Liver (tissue), 10 donors: ENCODE measurements at places on chromosomes 5 and 9. TPM values are rescaled to one million over a fixed set of nuclear protein-coding genes. Genes with fewer than 3 reads are reported as not detected.

HRCT1 gene
- total RNA-seq, result 0.09 TPM

LHX2 gene
- total RNA-seq, result 2.0 TPM

PLCXD3 gene
- total RNA-seq, result 2.4 TPM

PCDHB3 gene
- total RNA-seq, result 0.08 TPM

OGN gene
- 4.0 TPM for total RNA-seq

MATR3 gene
- 92.5 TPM for total RNA-seq

CCL27 gene
- total RNA-seq, result not detected

ABITRAM gene
- 5.2 TPM for total RNA-seq

C1QTNF3 gene
- total RNA-seq, result 3.1 TPM

DNA sequence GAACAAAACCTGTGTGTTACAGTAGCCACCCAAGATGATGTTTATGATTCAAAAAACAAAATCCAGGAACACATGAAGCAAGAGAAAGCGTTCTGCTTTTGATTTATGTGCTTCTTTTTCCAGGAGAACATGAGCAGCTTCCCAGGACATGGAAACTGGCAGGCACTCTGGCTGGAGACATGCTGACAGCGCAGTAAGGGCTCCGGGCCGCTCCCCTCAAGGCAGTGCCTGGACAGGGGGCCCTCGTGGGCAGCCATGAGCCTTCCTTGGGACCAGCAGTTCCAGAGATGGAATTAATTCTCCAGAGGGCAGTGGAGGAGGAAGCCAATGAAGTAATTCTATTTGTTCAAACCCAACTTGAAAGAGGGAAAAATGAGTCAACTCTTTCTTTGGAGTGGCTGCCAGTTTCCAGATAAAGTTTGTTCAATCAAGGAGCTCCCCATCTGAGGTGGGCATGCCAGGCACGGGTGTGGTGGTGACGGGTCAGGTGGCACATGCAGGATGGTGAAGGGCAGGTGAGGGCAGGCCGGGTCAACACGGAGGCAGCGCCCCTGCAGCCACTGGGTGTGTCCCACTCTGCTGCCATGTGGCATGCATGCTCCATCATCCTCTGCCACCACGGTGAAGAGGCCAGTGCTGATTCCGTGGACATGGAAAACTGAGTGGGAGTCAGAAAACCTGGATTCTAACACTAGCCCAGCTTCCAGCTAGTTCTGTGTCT is 83.8 kb downstream of the OTULIN start:
- no peak overlapping the region for H3K27ac ChIP-seq
- H3K4me3 ChIP-seq, result no peak overlapping the region
- H3K27me3 ChIP-seq, result no peaks in the 10 kb centered on the region
- no peak for DNase-seq
- no peaks in the 10 kb centered on the region for H3K4me1 ChIP-seq
- peaks cover 44% of the 10 kb centered on the region for H3K36me3 ChIP-seq

- H3K27ac ChIP-seq, result peak overlapping the region; percentile 40
- H3K4me1 ChIP-seq, result peaks cover 23% of the 10 kb centered on the region
- DNase-seq, result no peak
Observed at GRCh38 chr5:132481596-132482211, 8.9 kb downstream of the IRF1 start.

DNA sequence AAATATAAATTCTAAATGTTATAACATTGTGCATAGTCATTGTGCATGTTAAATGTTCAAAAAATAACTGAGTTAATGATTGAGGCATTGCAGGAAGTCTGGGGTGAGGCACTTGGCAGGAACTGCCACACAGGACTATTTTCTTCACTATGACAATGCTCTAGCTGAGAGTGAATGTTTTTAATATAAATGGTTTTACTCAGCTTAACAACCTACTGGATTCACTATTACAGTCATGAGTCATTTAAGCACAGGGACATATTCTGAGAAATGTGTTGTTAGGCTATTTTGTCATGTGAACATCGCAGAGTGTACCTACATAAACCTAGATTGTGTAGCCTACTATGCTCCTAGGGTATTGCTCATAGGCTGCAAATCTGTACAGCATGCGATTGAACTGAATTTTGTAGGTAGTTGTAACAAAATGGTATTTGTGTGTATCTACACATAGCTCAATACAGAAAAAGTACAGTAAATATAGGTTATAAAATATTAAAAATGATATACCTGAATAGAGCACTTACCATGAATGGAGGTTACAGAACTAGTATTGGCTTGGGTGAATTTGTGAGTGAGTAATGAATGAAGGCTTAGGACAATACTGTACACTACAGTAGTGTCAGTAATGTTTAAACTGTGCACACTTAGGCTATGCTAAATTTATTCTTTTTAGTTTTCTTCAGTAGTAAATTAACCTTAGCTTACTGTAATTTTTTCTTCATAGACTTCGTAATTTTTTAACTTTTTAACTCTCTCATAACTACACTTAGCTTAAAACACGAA is 346.1 kb upstream of the PTGER4 start:
- DNase-seq, result no peak
- H3K4me3 ChIP-seq, result no peak overlapping the region
- H3K27ac ChIP-seq, result no peak overlapping the region
- H3K4me1 ChIP-seq, result no peaks in the 10 kb centered on the region
- H3K36me3 ChIP-seq, result no peaks in the 10 kb centered on the region
- no peaks in the 10 kb centered on the region for H3K27me3 ChIP-seq

DNA sequence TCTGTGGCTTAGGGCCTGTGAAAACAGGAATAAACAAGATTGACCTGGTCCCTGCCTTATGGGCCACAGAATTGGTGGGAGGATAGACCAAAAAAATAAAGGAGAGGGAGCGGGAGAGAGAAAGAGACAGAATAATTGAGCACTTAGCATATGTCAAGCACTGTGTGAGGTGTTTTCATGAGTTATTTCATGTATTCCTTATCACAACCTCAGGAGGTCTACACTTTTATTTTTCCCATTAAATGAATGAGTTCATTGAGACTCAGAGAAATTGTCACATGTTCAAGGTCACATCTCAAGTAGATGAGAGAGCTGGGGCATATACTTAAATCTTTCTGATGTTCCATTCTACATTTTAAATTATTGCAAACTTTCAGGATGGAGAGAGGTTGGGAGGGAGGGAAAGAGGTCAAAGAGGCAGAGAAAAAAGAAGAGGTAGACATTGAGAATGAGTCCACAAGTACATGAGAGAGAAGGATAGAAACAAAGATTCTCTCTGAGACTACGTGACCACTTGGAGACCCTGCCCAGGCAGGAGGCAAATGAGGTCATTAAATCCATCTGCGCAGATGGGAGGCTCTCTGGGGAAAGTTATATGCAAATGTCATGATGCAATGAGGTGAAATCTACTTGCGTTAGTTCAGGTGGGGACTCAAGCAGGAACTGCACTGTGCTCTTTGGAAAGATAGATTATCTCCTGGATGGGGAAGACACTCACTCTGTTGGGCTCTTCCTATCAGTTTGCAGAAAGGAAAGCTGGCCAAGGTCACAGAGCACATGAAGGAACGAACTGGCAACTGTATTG is 241.5 kb downstream of the PAPPA start:
- no peaks in the 10 kb centered on the region for H3K4me1 ChIP-seq
- no peak overlapping the region for H3K27ac ChIP-seq
- no peaks in the 10 kb centered on the region for H3K27me3 ChIP-seq
- H3K36me3 ChIP-seq, result no peaks in the 10 kb centered on the region
- no peak overlapping the region for H3K4me3 ChIP-seq
- no peak for DNase-seq

DNA sequence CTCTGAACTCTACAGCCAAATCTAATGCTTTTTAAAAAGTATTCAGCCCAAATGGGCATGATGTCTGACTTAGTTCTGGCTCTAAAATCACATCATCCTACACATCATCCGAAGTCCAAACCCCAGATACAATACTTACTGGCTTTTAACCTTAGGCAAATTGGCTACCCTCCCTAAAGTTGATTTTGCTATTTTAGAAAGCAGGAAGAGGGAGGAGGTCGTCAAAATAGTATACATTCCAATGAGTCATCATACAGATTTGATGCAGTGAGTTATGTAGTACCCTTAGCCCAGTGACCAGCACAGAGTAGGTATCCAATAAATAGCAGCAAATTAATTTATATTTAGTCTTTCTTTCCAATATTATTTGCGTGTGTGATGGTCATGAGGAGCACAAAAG is 582.0 kb upstream of the TUSC1 start:
- no peak overlapping the region for H3K27ac ChIP-seq
- no peaks in the 10 kb centered on the region for H3K27me3 ChIP-seq
- DNase-seq, result no peak

- H3K36me3 ChIP-seq, result no peaks in the 10 kb centered on the region
- H3K27ac ChIP-seq, result no peak overlapping the region
- H3K4me3 ChIP-seq, result no peak overlapping the region
- no peak for DNase-seq
- no peaks in the 10 kb centered on the region for H3K27me3 ChIP-seq
Observed at GRCh38 chr9:134802216-134802795, 78.3 kb upstream of the FCN2 start.

DNA sequence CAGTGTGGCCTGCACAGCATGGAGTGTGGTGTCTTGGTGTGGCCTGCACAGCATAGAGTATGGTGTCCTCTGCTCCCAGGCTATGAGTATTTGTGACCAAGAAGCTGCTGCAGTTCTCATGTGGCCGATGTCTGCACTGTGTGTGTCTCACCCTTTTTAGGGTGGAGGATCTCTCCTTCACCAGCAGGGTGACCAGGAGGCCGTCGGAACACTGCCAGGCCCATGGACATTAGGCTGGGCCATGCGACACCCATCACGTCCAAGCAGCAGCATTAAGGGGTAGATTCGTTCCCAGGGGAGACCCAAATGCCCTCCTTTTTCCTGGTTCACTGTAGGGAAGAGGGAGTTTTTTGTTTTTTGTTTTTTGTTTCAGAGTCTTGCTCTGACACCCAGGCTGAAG is 115.3 kb upstream of the SPIN1 start:
- no peak for DNase-seq
- H3K36me3 ChIP-seq, result no peaks in the 10 kb centered on the region
- no peak overlapping the region for H3K4me3 ChIP-seq

GRCh38 chr5:77845324-77845646 is 69.1 kb upstream of the TBCA start:
- H3K27me3 ChIP-seq, result no peaks in the 10 kb centered on the region
- H3K4me1 ChIP-seq, result no peaks in the 10 kb centered on the region

GRCh38 chr5:6703806-6704205 is 9.4 kb upstream of the TENT4A start:
- H3K4me1 ChIP-seq, result no peaks in the 10 kb centered on the region
- no peak overlapping the region for H3K4me3 ChIP-seq
- H3K27ac ChIP-seq, result no peak overlapping the region
- no peaks in the 10 kb centered on the region for H3K36me3 ChIP-seq
- no peak for DNase-seq
- no peaks in the 10 kb centered on the region for H3K27me3 ChIP-seq

DNA sequence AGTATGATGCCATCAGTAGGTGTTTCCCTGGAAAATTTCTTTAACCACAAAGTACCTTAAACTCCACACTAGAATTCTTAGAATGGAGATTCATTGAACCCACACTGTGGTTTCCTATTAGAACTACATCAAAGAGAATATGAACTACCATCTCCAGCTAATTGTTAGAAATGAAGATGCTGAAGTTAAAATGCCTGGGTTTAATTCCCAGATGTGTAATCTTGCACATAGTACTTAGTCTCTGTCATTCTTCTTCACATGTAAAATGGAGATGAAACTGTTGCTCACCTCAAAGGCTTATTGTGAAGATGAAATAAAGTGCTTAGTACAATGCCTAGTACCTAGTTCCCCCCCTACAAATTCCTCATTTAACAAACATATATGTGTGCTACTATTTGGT is 303.3 kb upstream of the CCNG1 start:
- H3K36me3 ChIP-seq, result no peaks in the 10 kb centered on the region
- no peak overlapping the region for H3K27ac ChIP-seq
- DNase-seq, result no peak
- H3K4me1 ChIP-seq, result no peaks in the 10 kb centered on the region
- H3K27me3 ChIP-seq, result no peaks in the 10 kb centered on the region
- no peak overlapping the region for H3K4me3 ChIP-seq

DNA sequence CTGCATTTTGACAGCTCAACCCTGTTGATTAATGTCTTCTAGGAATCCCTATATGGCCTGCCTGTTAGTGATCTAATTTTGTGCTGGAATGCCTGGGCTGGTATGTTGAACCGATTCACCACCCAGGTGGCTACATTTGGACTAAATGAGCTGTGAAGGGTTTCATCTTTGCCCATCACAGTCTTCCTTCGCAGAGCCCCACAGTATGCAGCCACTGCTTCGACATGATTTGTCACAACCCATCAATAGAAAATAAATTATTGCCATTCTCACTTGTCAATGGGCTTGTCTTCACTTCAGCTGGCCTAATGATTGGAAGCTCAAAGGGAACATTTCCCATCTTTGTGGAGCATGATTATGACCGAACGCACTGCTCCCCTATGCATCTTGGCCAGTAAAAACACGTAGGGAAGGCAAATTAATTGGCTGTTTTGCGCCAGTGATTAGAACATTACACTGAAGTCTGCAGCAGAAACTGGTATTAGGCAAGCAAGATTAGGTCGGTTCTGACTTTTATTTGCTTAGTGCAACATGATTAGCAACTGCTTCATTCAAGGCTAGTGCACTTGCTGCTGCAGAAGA is 408.5 kb downstream of the KIAA0825 start:
- H3K27ac ChIP-seq, result no peak overlapping the region
- H3K36me3 ChIP-seq, result no peaks in the 10 kb centered on the region
- H3K4me3 ChIP-seq, result no peak overlapping the region
- H3K27me3 ChIP-seq, result no peaks in the 10 kb centered on the region

DNA sequence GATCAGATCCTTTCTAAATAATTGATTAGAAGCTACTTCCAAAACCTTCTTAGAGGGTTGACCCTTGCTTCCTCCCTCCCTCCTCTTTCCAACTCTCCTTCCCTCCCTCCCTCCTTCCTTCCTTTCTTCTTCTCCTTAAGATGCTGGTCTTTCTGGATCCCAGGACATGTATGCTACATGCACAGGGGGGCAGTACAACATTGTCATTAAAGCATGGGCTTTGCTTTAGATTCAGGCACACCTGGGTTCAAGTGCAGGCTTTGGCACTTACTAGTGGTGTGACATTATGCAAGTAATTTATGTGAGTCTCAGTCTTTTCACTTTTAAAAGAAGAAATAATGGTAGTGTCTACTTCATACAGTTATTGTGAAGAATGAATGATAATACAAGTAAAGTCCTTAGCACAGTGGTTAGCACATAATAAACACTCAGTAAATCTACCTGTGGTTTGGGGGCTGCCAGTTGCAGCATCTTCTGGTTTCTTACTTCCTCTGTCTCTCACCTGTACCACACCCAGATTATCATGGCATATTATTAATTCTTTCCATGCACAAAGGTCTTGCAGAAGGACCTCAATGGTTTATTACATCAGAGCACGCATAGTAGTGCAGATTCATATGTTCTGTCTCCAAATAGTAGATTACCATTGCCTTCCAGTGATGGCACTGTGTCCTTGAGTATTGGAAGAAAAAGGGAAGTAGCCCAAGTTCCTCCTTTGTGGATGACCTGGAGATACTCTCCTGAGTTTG is 154.1 kb downstream of the ARHGAP26 start:
- no peaks in the 10 kb centered on the region for H3K27me3 ChIP-seq
- no peak overlapping the region for H3K4me3 ChIP-seq
- H3K27ac ChIP-seq, result no peak overlapping the region
- H3K4me1 ChIP-seq, result peaks cover 34% of the 10 kb centered on the region
- no peaks in the 10 kb centered on the region for H3K36me3 ChIP-seq

- DNase-seq, result no peak
- H3K27me3 ChIP-seq, result no peaks in the 10 kb centered on the region
- no peaks in the 10 kb centered on the region for H3K36me3 ChIP-seq
- no peak overlapping the region for H3K27ac ChIP-seq
Observed at GRCh38 chr5:166074582-166075481, 2216.6 kb upstream of the WWC1 start.

GRCh38 chr5:159943326-159943725 is 27.0 kb downstream of the ADRA1B start:
- no peak for DNase-seq
- H3K4me3 ChIP-seq, result no peak overlapping the region
- H3K36me3 ChIP-seq, result no peaks in the 10 kb centered on the region
- H3K27ac ChIP-seq, result no peak overlapping the region
- H3K27me3 ChIP-seq, result no peaks in the 10 kb centered on the region
